Mesothelial cell of epicardium (in vitro differentiated cells): ENCODE measurements at places on chromosomes 11 and 22. TPM values are rescaled to one million over a fixed set of nuclear protein-coding genes. Genes with fewer than 3 reads are reported as not detected.

GRCh38 chr11:14237444-14237961 is 121.5 kb downstream of the RRAS2 start:
- peaks cover 47% of the 10 kb centered on the region for H3K27me3 ChIP-seq
- no peak for DNase-seq
- H3K36me3 ChIP-seq, result no peaks in the 10 kb centered on the region

Gene OR8G5
- not detected in 3 replicates for total RNA-seq

DNA sequence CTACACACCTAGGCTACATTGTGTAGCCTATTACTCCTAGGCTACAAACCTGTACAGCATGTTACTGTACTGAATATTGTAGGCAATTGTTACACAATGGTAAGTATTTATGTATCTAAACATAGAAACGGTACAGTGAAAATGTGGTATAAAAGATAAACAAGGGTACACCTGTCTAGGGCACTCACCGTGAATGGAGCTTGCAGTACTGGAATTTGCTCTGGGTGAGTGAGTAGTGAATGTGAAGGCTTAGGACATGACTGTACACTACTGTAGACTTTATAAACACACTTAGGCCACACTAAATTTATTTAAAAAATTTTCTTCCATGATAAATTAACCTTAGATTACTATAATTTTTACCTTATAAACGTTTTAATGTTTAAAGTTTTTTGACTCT is 171.7 kb upstream of the NCAM1 start:
- DNase-seq, result no peak
- no peaks in the 10 kb centered on the region for H3K36me3 ChIP-seq
- peaks cover 32% of the 10 kb centered on the region for H3K4me1 ChIP-seq
- no peak overlapping the region for H3K27ac ChIP-seq

Gene ANKK1
- total RNA-seq, result 2.1 to 2.8 TPM (median 2.4 TPM) in 3 replicates

Gene VSIG10L2
- total RNA-seq, result not detected in 3 replicates

DNA sequence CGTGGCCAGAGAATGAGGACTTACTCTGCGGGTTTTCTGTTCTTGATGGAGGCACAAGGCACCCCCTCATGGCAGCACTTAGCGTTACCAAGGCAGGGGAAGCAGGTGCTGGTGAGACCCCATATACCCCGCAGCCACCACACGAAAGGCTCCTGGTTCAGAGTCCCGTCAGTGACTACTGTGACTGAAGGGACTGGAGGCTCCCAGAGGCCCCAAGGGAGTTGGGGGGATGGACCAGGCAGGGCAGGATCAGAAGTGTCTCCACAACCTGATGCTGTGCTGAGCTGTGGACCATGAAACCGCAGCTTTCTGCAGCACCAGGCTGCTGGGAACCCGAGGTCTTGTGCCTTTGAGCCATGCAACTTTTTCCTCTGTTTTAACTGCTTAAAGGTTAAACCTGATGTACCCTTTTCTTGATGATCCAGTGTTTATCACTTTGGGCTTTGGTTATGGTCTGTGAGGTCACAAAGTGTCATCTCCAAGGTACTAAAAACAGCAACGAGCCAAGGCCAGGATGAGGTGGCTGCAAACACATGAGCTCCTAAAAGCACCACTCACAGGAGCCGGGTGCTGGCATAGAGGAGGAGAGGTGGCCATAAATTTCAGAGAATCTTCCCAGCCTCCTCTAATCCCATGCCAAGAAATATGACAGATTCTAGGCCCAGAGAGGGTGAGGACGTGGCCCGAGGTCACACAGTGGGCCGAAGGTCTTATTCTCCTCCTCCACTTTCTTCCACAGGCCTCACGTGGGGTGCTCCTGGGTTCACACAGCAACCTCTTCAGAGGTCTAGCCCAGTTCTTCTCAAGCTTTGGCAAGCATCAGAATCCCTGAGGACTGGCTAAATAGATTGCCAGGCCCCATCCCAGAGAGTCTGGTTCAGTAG is 4.2 kb upstream of the LRRC32 start:
- H3K36me3 ChIP-seq, result no peaks in the 10 kb centered on the region
- no peak for DNase-seq
- H3K27me3 ChIP-seq, result peaks cover 10% of the 10 kb centered on the region

Gene MIAT
- 6.6 to 7.0 TPM (median 6.7 TPM) in 3 replicates for total RNA-seq

- H3K4me1 ChIP-seq, result no peaks in the 10 kb centered on the region
- no peaks in the 10 kb centered on the region for H3K36me3 ChIP-seq
- no peak for DNase-seq
- H3K27ac ChIP-seq, result no peak overlapping the region
These were observed 40.1 kb upstream of the TUB start for GRCh38 chr11:8040921-8041285.

- H3K27me3 ChIP-seq, result no peaks in the 10 kb centered on the region
- no peaks in the 10 kb centered on the region for H3K36me3 ChIP-seq
- H3K27ac ChIP-seq, result no peak within 1 kb of the TSS
These were observed at the start of gene TP53AIP1 for GRCh38 chr11:128942817-128943427. TSS of gene TP53AIP1 (minus strand) at chr11:128942871. CDS start at chr11:128937818, 5,053 bp downstream.

DNA sequence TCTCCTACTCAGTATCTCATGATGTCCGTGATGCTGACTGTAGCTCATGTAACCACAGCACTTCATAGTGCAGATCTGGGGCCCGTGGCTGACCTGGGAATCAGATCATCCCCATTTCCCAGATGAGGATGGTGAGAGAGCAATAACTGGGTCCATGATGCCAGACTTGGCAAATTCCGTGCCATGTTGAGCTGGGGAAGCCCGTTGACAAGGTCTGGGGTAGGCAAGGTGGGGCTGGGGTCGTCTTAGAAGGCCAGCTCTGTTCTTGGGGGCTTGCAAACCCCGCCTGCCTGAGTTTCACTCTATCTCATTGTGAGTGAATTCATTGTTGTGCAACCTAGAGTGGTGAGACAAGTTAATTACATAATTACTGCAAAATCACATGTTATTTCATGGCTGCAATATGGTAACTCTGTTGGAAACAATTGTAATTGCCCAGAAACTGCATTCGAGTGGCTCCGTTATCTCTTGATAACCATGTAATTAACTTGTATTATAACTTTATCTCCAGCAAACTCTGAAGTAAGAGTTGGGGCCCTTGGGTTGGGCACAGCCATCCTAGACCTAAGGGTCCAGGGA is 41.7 kb downstream of the LMO1 start:
- H3K4me1 ChIP-seq, result peaks cover 7% of the 10 kb centered on the region
- H3K36me3 ChIP-seq, result no peaks in the 10 kb centered on the region
- no peak overlapping the region for H3K4me3 ChIP-seq
- H3K27me3 ChIP-seq, result peaks cover 2% of the 10 kb centered on the region
- no peak overlapping the region for H3K27ac ChIP-seq
